ENCODE measurements at places on chromosomes 1 and 21.
A peak's percentile ranks its signal among the peaks of the same experiment; 100 is the strongest.

GRCh38 chr1:50976111-50976889, 6.3 kb downstream of the CDKN2C start:
- DNase-seq: no peak

GRCh38 chr1:24709791-24710441, 35.3 kb upstream of the CLIC4 start:
- no peak for DNase-seq

DNA sequence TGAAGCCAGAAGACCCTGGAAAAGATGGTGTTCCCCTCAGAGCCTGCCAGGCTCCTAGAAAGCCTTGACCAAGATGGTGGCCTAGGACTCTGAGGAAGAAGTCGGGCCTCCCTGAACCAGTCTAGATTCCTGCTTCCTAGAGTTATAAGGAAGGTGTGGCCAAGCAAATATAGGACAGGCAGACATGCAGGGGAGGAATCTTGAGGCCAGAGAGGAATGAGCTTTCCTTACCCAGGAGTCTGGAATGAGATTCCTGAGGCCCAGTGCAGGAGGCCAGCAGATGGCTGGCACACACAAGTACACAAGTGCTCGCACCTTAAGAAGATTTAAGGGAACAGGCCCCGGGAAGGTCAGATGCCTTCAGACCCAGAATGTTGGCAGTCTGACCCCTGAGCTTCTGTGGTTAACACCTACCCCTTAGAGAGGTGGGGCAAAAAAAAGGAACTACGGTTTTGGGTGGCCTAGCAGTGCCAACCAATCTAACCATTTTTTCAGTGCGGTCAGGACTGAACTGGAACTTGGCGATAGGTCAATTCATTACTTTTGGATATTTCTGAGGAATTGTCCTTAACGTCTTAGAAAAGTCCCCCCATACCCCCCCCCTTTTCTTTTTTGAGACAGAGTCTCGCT, 73.3 kb downstream of the MDM4 start:
- no peak for DNase-seq

GRCh38 chr1:79128722-79129121, 122.2 kb upstream of the ADGRL4 start:
- DNase-seq: no peak

DNA sequence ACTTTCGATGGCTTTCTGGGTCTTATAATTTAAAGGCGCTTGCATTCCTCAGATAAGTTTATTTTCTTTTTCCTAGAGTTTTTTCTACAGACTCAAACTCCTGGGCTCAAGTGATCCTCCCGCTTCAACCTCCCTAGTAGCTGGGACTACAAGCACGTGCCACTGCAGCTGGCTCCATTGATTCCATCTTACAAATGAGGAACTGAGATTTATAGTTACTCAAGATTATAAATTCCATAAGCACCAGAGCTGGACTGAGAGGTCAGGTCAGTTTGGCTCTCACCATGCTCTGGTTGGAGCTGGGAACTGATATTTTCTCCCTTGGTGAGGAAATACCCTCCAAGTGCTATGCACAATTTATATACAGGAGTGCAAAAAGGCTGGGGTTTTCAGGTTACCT, 13.4 kb upstream of the PRPF38B start:
- DNase-seq: no peak

- DNase-seq: no peak
These were observed 10.8 kb downstream of the S1PR1 start for GRCh38 chr1:101247404-101248287.

DNA sequence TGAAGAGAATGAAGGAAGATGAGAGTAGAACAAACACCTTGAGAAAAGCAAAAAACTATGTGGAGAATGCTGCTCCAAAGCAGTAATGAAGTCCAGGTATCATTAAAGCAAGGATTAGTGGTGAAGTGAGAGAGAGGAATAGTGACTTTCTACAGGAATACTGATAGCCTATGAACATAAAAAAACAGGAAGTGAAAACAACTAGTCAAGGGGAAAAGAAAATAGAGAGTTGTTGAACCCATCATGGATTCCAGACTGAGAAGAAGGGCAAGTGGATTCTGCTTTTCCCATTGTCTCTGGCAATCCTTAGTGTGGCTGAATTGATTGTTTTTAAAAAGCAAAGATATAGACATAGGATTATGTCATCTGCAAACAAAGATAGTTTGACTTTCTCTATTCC, 119.9 kb upstream of the LHX8 start:
- no peak for DNase-seq

DNA sequence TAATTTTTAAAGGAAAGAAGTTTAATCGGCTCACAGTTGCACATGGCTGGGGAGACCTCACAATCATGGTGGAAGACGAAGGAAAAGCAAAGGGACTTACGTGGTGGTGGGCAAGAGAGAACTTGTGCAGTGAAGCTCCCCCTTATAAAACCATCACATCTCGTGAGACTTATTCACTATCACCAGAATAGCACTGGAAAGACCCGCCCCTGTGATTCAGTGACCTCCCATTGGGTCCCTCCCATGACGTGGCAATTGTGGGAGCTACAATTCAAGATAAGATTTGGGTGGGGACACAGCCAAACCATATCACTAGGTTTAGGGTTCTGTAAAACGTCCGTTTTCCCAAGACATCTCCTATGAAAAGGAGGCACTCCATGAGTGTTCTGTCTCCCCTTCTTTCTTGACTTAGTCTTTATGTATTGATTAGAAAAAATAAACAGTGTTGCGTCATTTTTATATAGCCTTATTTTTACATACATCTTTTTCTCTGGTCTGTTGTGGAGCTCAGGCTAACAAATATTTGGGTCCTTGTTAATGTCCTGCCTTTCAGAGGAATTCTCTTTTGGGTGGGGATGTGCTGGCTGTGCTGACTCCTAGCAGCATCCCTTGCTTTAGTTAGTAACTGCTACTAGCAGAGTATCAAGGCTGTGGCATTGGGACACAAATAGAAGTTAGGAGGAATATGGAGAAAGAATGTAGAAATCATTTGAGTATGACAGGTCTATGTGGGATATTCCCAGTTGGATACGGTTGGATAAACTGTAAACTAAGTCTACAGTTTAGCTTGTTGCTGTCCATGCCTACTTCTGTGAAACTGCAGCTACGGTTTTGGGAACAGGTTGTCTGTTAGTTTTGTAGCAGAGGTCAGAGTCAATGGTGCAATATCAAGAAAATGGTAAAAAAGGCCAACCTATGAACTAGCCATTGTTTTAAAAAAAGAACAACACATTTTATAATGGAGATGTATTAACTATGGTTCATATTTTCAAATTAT, 23.5 kb downstream of the BACH1 start:
- DNase-seq: no peak

DNA sequence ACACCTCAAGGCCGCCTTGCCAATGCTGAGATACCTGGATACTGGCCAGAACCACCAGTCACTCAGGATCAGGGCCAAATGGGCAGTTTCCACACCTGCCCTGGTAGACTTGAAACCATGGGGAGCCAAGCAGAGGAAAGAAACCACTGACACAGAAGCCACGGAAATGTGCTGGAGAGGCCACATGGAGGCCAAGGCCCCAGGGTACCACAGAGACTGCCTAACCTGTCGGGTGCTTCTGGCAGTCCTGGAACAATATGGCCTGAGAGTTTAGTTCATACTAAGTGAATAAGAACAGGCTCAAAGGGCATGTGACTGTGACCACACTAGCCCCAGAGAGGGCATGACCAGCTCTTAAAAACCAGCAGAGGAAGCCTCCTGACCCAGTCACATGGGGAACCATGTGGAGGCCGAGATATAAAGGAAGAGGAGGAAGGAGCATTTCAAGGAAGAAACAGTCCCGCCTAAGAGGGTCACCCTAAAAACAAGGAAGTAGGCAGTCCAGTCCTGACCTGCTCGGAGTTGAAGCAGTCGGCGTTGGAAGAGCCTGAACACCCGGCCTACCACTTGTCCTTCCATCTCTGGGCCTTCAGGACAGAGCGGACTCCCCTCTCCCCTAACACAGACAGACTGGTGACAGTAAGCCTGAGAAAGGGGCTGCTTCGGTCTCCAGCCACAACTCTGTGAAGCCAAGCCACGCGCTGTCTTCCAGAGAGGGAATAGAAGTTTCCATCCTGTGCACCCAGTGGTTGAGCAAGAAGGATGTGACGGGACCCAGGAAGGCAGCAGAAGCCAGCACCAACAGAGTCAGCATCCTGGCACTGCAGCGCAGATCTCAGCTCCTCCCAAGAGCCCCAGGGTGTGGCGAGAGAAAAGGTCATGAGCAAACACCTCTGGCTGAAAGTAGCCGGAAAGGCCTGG, at the start of gene DENND2D:
Gene DENND2D (minus strand): TSS at position 766 of the 921 bp plus-strand sequence. CDS start 187 bp downstream, at position 579.
- DNase-seq: no peak

DNA sequence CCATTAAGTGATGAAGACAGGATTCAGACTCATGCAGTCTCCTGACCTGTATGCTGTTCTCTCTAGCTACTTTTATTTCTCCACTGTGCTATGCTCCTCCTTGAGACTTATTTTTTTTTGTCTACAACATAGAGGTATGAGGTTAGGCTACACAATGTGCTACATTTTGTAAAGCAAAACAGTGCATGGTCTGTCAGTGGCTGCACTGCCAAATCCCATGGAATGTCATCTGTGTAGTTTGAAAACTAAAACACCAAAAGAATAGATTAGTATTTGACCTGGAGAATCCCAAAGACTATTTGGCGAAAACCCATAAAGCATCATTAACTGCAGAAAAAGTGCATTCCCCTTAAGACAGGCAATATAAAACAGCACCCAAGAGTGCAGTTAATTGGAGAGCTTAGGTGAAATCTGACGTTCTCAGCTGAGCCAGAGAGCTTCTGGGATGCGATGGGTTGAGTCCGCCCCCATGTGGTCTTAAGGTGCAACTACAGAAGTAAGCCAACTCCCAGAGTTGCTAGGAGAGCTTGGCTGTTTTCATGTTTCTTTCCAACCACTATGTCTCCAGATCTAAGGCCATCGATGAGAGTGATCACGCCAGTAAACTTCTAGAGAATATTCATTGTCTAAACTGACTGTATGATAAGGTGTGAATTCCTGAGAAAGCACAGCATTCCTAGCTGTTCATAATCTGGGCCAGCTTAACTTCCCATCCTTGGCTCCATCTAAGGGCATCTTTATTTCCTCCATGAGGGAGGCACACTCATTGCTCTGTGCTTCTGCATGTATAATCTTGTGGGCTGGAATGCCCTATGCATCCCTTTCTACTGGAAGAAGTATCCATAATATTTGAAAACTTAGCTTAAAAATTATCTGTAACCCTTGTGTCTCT, 20.7 kb upstream of the CYP2J2 start:
- DNase-seq: peak; percentile 47

GRCh38 chr1:37438869-37439343, 35.5 kb upstream of the ZC3H12A start:
- no peak for DNase-seq

DNA sequence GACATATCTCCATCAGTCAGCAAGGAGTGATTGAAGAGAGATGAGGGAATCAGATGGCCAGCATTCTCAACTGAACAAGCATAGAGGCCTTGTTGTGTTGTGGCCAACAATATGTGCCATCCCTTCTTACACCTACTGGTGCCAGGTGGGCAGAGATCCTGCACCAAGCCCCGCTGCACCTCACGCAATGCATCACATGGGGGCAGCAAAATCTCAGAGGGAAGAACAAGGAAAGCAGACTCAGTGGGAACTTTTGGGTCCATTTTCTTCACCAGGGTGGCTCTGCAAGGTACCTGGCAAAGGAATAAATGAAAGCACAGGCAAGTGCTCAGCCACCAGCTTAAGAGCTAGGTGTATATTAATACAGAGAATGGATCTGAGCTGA, 33.2 kb downstream of the HSD3B2 start:
- no peak for DNase-seq

- DNase-seq: no peak
These were observed 46.5 kb downstream of the PRDM16 start for GRCh38 chr1:3115275-3116149.

DNA sequence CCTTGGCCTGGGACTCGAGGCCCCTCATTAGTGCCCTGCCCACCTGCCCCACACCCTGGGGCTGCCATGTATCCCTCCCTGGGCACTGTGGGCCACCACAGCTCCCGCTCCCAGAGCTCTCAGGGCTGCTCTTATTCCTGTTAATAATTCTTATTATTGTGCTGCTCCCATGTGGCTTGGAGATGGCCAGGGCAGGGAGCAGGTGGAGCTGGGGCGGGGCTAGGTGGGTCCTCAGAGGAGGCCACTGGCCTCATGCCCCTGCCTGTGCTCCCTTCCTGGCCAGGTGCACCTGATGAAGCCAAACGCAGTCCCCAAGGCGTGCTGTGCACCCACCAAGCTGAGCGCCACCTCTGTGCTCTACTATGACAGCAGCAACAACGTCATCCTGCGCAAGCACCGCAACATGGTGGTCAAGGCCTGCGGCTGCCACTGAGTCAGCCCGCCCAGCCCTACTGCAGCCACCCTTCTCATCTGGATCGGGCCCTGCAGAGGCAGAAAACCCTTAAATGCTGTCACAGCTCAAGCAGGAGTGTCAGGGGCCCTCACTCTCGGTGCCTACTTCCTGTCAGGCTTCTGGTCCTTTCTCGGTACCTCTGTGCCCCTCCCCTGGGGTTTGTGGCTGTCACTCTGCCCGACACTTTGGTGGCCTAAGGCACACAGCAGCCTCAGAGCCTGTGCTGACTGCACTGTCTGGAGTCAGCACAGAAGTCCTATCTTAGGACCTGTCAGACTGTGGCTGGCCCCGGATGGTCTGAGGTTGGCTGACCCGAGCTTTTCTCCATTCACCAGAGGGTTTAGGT, 34.1 kb downstream of the BMP8A start:
- no peak for DNase-seq

DNA sequence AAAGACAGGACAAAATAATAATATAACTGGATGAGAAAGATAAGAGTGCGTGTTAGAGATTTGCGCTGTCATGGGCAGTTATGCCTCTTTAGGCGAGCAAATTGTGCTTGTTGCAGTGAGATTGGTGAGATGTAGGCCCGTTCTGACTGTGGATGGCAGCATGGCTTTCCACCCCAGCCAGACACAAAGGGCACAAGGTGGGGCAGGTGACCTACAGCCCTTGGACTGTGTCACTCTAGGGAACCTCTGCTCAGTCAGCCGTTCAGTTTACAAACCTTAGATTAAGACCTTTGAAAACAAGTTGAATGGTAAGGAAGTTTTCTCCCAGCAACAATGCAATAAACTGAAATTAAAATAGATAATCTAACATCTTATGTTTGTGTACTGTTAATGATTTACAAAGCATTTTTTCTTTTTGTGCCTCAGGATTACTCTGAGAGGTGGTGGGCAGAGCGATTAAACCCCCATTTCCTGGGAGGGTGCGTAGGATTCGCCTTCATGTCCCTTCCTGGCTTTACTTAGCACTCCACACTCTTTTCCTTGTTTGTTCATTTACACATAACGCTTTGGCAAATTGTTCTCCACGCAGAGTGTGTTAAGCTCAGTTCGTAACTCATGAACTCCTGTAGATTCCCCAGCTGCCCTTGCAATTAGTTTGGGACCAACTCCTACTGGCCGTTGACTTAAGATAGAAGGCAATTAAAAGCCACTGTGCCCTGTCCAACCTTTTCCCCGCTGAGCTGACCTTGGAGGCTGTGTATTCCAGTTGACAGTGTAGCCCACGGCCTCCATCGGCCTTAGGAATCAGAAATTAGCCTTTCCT, 58.1 kb upstream of the IGSF5 start:
- no peak for DNase-seq
